Urothelium cell line (cell line): ENCODE measurements at places on chromosomes 3 and 15.

DNA sequence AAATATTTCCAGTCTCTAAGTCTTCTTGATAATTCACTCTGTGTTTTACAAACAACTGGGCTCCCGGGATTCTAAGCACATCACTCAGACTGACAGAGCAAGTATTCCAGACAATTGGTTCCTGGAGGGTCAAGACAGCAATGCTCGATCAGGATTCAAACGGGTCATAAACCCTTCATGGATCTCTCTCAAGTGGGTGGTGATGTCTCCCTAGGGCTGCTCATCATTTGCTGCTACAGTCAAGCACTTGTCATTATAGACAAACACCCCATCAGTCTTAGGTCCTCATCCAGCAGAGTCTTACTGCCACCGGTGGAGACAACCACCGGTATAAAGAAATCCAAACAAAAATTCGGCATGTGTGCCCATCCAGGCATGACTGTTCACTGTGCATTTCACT, 921.1 kb downstream of the FHIT start:
- no peak for DNase-seq

- DNase-seq = no peak
Measured at GRCh38 chr3:130604806-130605205, 87.8 kb downstream of the COL6A6 start.

DNA sequence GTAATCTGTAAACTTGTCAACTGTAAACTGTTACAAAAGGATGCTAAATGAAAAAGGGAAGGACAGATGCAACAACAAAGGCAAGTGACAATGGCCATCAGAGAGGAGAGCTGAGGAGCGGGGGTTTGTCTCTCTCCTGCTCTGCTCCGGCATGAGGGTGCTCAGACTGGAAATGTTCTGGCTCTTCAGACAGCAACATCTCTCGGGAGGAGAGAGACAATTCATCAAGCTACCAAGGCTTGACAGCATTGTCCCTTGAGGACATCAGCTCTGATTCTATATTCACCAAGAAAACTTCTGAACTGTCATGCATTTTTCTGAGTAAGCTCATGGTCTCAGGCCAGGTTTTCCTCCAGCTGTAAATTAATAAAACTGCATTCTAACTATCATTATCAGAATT, 408.2 kb downstream of the IGSF11 start:
- DNase-seq = no peak

GRCh38 chr15:37594417-37594816, 340.0 kb upstream of the TMCO5A start:
- no peak for DNase-seq

- DNase-seq = peak; percentile 16
Measured at GRCh38 chr3:66603151-66603611, 102.4 kb upstream of the LRIG1 start.

GRCh38 chr3:129507181-129507831, 21.1 kb upstream of the RHO start:
- no peak for DNase-seq

DNA sequence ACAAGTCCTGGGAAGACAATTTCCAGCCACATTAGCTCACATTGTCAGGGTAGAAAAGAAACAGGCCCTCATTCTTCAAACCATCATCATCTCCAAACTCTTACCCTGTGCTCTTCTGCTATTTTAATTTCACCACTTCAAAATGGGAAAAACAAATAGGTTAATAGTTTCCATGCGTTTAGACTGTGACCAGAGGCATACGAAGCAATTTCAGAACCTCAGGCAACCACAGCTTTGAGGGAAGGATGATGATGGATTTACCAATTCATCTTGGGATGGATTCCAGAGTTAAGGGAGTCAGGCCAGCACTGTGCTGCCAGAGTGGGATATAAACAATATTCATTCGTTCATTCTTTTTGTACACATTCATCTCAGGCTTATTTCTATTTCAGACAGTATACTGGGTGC, 307.8 kb upstream of the TPRG1 start:
- DNase-seq = no peak

DNA sequence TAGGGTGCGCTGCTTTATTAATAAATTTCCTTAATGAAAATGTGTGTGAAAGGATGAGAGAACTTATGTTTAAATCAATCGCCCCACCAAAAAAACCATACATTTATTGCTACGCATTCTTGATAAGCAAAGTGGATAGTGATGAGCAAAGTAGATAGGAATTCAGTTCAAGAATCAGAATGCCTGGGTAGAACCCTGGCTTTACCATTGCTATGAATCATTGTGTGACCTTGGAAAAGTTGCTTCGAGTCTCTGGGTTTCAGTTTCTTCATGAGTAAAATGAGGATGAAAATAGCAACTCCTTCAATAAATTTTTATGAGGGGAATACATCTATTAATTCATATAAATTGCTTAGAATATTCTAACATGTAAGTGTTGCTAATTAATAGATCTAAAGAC, 2.6 kb upstream of the ALCAM start:
- DNase-seq = peak; percentile 22

GRCh38 chr15:41778521-41778920, 4.2 kb downstream of the MAPKBP1 start:
- DNase-seq = no peak

DNA sequence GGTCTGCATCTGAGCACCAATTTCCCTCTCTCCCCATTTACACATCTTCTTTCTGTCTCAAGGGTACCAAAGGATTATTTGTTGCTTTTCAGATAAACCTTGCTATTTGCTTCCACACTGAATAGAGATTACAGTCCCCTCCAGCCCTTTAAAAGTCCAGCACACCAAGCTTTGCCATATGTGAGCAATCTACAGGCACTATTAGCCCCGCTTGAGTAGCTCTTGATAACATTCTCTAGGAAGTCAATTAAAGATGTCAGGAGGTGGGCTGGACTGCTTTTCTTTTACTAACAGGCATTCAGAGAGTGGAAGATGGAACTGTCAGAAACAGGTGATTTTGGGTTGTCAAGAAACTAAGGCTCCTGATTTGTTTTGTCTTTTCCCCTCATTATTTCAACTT, 417.0 kb downstream of the ROBO2 start:
- DNase-seq = no peak

- peak; percentile 66 for DNase-seq
Measured at GRCh38 chr3:46705751-46706552, 4.8 kb downstream of the TMIE start.

GRCh38 chr15:82306791-82307713, 42.2 kb downstream of the GOLGA6L10 start:
- no peak for DNase-seq

- peak; percentile 29 for DNase-seq
Measured at GRCh38 chr15:51869060-51869421, 39.6 kb downstream of the TMOD3 start.

DNA sequence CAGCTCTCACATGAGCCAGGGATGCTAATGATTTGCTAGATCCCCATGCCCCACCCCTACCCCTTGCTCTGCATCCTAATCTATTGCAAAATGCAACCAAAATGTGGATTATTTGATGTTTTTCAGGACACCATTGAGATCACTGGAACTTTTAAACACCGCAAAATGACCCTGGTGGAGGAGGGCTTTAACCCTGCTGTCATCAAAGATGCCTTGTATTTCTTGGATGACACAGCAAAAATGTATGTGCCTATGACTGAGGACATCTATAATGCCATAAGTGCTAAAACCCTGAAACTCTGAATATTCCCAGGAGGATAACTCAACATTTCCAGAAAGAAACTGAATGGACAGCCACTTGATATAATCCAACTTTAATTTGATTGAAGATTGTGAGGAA, 29.7 kb downstream of the HDC start:
- DNase-seq = no peak

- peak; percentile 21 for DNase-seq
Measured at GRCh38 chr3:172217877-172218276, 178.5 kb downstream of the FNDC3B start.

- DNase-seq = no peak
Measured at GRCh38 chr3:69240651-69241568, 118.5 kb upstream of the LMOD3 start.

DNA sequence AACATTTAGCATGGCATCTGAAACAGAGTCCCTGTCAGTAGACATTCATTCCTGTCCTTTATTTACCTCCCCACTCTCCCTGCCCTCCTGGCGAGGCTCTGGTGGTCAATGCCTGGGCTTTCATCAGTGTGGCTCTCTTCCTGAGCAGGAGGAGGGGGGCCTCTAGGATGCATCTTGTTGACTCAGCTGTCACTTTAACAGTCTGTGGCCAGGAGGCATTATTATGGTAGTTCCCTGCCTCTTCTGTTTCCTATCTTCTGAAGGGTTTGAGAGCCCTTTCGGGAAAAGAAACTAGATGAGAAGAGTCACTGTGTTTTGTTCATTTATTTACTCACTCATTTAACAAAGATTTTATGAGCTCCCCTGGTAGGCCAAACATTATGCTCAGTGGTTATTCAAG, 2.4 kb upstream of the PPP1R14D start:
- DNase-seq = no peak

- no peak for DNase-seq
Measured at GRCh38 chr3:69232482-69232881, 110.1 kb upstream of the LMOD3 start.

GRCh38 chr3:123351501-123351900, 97.4 kb downstream of the ADCY5 start:
- no peak for DNase-seq

- no peak for DNase-seq
Measured at GRCh38 chr15:59966262-59966661, 37.8 kb upstream of the FOXB1 start.

DNA sequence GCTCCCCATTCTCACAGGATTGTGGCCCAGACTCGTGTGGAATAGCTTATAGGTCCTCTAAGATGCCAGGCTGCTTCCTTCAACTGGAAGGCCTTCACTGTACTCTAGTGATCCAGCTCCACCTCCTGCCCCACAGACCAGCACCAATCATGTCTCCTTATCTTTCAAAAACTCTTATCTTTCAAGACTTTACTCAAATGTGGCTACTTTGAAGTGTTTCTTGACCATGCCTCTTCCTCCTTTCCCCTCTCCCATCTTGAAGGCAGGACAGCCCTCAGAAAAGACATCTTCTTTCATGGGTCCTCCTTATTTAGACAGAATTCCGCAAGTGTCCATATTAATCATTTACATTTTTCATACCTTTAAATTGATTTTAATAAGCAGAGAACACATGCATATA, 142.3 kb downstream of the CHST2 start:
- no peak for DNase-seq

- DNase-seq = no peak
Measured at GRCh38 chr15:33994005-33994615, 25.8 kb downstream of the CHRM5 start.

DNA sequence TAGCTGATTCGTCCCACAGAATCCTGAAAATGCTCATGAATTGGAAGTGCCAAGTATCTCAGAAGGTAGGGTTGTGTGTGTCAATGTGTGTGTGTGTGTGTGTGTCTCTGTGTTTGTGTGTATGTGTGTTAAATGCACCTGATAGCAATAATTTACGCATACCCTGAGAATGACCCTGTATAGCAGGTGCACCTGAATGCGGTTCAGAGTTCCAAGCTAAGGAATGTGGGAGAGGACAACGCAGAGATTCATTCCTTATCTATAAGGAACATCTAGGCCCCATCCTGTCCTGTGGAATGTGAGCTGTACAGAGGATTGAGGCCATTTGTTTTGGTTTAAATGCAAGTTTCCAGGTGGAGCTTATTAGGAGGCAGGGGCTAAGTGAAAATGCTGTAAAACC, 49.1 kb upstream of the NEDD4 start:
- no peak for DNase-seq

DNA sequence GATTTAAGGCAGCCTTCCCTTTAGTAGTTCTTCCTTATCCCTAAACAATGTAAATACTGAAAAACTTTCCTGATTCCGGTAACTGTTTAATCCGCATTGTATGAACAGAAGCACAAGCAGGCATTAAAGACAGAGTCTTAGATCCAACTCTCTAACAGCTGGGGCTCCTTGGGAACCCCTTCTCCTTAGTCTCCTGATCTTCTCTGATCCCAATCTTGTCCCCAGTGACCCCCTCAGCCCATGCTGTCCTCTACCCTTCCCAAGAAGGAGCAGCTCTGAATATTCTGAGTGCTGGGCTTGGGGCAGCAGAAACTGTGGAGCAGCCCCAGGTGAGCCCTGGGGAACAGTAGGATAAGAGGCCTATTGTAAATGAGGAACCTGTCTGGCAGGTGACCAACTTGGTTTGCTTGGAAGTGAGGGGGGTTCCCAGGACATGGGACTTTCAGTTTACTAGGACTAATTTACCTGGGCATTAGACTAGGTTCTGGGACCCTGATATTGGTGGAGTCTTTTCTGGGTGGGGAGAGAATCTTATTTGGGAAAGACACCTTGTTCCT, 13.0 kb upstream of the SLC30A4 start:
- DNase-seq = no peak

DNA sequence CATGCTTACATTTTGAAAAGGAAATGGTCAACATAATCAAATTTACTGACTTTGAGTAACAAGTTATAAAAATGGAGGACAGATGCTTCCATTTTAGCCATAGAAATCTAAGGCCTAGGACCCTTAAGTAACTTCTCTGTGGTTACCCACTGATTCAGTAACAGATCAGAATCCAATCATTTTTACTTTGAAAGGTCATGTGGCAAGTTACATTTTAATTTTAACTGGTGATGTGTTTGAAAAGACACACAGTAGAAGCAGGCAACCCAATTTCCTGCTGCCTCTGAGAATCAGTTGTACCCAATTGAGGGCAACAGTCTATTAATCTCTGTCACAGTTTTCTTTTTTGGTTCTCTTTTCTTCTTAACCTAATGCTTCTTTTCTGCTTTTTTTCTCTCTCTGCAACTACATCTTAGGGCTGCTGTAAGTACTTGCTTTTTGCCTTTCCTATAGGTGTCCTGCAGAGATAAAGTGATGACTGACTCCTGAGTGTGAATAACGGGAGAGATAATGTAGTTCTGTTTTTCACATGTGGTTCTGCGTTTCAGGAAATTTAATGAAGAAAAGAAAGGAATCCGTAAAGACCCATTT, 3.3 kb downstream of the ZWILCH start:
- DNase-seq = no peak

DNA sequence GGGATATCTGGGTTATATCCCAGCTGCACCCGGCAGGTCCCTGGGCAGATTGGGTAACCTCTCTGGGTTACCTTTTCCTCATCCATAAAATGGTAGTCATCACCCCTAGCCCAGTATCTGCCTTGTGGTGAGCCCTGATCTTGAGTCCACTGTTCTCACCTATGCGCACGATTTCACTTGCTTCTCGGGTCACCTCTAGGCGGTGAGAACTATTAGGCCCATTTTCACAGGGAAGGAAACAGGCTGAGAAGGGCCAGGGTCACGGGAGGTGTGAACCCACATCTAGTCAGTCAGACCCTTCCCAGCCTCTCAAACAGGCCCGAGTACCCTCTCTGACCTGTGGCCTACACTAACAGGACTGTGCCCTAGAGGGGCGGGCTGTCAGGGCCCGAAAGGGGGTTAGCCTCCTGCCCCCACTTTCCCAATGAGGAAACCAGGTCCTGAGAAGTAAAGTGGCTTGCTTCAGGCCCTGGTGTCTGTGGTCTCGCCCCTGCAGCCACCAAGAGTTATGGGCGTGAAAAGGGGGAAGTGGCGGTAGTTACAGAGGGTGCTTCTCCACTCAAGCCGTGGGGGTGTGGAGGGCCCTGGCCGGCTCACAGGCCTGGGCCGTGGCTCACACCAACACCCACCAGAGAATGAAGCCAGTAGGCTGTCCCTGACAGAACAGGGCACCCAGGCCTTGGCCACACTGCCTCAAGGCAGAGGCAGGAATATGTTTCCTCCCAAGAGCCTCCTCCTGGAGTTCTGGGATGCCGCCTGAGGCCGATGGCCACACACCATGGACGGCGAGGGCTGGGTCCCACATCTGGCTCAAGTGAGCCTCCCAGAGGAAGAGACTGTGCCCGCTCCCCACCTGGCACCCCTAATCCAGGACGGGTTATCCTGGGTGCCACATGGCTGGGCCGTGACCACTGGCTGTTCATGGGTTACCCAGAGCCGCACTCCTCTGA, 19.5 kb downstream of the PSTPIP1 start:
- no peak for DNase-seq

- no peak for DNase-seq
Measured at GRCh38 chr15:94655249-94655880, 424.0 kb downstream of the MCTP2 start.
